Suppressor macrophage treated with lipopolysaccharide for 4 hours (primary cell): ENCODE measurements at places on chromosomes 4 and X.

DNA sequence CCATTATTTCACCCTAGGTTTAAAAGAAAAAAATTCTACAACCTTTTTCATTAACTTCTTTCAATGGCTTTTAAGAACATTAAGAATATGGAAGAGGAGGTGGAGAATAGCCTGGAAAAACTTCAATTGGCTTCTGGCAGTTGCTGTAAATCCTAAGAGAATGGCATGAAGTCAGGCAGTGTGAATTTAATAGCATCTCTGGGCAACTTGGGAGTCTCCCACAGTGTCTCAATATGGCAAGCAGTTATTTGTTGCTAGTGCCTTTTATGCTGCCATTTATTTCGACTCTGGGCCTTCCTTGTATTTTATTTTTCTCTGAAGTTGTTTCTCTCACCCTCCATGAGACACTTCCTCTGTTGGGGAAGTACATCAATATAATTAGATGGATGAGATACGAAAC is 322.1 kb downstream of the CBLL2 start:
- DNase-seq = no peak

- no peak for DNase-seq
These were observed 109.7 kb downstream of the NR3C2 start for GRCh38 chr4:148332486-148332885.

DNA sequence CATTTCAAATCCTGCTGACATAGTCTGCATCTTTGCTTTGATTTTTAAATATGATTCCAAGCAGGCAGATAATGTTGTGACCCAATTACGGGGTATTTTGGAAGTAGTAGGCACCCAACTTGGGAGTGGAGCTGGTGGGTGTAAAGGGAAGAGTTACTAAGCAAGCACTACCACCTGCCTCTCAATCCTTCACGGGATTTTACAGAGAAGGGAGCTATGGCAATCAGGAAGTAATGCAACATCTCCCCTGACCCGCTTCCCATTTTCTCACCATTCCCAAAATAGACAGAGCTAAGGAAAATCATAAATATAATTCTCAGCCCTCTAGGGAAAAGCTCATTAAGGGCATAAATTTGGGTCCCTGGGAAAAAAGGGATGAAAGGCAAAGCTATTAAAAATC is 9.2 kb downstream of the APBB2 start:
- peak; percentile 11 for DNase-seq

DNA sequence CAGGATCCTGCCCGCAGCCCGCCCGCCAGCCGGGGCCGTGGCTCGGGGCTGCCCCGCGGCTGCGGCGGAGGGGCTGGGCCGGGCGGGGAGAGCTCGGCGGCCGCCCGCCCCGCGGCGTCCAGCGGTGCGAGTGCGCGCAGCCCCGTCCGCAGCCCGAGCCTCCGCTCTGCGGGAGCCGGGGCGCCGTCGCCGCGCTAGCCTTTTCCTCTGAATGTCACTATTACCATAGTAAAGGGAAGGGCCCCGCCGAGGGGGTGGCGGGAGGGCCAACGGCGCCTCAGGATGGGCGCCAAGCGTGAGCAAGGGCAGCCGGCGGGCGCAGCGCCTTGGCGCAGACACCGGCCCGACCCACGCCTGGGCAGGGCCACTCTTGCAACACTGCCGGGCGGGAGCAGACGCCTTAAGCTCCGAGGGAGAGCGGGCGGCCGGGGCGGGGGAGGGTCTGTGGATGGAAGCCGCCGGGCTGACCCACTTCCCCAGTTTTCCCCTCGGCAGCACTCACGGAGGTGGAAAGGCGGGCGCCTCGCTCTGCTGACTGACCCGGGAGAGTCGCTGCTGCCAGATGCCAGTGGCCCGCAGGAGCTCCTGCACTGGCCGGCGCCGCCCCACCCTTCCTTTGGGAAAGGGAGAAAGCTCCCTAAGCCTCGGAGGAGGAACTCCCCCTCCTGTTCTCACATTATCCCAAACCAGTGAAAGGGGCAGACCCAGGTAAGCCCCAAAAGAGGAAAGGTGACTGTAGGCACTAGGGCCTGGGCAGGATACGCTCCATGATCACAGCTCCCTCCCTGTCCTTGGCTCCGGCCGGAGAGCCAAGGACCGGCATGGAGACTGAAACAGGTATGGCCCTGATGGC is 329.4 kb downstream of the HNRNPD start:
- peak; percentile 77 for DNase-seq

GRCh38 chr4:39406763-39407583 is at the start of gene KLB:
Gene KLB, plus strand, starts transcription at chr4:39406930. Its CDS starts 20 bp downstream, at chr4:39406950.
- no peak for DNase-seq

DNA sequence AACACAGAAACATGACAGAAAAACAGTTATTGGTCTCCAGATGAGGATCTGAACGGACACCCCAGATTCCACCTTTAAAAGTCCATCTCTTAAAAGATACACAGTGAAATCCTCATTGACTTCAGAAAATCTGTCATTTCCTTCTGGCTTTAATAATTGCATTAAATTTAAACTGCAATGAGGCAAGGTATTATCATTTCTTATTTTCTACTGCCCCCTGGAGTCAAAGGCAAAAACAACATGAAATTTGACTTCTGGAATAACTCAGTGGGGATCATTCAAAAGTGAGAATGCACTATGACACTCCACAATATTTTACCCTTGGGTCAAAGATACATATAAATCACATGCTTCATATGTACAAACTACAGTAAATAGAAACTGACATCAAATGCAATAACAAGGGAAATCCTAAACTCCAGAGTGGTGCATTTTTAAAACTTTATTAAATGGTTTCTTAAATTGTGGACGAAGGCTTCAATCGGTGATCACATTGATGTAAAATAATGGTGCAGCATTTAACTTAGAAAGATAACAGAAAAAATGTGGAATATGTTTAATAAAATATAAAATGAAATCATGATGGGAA is 56.4 kb upstream of the SPANXN1 start:
- peak; percentile 0 for DNase-seq
